ENCODE measurements at places on chromosomes 7 and 10.

- no peak for DNase-seq
Observed at GRCh38 chr7:89200758-89201157, 405.2 kb upstream of the TEX47 start.

GRCh38 chr10:100501423-100501822, 18.2 kb downstream of the SEC31B start:
- no peak for DNase-seq

DNA sequence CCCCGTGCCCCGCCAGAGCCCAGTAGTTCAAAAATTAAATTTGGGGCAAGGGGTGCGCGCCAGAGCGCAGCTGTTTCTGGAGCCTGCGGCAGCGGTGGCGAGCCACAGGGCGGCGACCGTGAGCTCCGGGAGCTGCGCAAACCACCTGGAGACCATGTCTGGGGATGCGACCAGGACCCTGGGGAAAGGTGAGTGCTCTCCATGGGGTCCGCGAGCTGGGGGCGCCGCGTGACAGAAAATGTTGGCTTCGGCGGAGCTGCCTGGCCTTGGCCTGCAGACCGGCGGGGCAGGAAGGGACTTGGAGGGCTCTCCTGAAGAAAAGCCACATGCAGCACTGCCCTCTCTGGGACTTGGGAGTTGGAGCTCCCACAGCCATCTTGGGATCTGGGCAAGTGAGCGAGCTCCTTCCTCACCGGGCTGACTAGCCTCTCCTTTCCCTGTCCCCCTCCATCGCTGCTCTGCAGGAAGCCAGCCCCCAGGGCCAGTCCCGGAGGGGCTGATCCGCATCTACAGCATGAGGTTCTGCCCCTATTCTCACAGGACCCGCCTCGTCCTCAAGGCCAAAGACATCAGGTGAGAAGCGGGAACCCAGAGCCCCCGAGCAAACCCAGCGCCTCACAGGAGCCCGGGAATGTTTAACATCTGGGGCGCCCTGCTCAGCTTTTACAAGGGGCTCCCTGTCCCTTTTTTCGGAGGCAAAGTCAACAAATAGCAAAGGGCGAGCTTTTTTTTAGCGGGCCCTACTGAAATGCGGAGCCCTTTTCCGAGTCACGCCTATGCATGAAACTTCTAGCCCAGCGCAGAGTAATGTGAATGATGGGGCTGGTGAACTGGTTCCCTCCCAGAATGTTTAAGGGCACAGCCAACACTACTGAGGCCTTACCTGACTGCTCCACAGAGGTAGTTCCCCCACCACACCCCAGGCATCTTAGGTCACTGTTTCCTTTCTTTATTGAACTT, 6.1 kb downstream of the GSTO2 start:
- peak; percentile 67 for DNase-seq

- no peak for DNase-seq
Observed at GRCh38 chr7:105017657-105018365, 3.8 kb downstream of the KMT2E start.

DNA sequence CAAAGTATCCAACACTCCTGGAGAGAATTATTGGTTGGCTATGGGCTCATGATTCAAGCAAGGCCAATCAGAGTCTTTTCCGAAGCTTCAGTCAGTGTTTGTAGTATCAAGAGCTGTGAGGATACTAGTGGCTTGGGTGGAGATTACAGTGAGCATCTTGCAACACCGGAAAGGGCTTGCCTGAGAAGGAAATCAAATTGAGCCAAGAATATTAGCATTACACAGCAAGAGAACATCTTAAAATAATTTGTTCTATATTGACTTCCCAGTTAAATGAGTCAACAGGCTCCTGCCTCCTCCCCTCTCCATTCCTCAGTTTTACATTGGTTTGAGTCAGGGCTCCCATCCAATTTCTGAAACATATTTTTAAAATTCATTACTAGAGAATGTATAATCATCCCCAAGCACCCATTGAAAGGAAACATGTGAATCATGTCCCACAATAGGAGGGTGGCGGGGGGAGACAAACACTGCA, 127.4 kb downstream of the ELAPOR2 start:
- DNase-seq: no peak

DNA sequence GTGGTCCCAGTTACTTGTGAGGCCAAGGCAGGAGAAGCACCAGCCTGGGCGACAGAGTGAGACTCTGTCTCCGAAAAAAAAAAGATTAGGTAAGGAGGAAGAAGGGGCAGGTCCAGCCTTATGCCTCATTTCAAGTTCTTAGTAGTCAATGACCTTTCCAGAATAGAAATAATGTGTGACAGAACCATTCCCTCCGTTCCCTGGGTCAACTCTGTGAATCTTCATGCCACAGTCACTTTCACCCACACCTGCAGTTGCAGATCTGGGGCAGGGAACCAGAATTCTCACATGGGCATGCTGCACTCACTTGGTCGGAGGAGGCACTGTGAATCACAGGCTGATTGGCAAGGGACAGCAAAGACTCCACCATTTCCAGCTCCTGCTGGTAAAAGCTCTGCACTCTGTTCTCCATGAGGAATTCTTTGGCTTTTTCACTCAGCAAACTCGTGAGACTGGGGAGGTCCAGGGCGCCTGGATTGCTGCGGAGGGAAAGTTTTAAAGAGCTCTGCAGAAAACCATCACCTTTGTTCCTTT, 20.7 kb downstream of the STN1 start:
- DNase-seq: no peak

- DNase-seq: no peak
Observed at GRCh38 chr7:55138663-55139062, 119.8 kb downstream of the EGFR start.

DNA sequence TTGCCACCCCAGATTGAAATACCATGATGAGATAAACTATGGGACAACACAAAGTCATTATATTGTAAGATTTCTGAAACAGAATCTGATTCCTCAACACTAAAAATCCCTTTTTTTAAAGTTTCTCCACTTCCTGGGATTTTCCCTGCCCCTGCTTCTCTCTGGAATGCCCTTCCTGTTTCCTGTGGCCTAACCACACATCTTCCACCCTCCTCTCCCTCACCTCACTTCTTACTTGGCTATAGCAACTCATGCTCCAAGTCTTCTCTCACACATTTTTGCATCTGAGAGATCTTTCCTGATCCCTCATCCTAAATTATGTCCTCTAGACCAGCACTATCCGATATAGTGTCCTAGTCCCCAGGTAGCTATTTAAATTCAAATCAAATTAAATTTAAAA, 4.1 kb upstream of the RELN start:
- peak; percentile 71 for DNase-seq

- no peak for DNase-seq
Observed at GRCh38 chr10:71763352-71764127, 9.8 kb downstream of the VSIR start.
